ENCODE measurements at places on chromosomes 13 and 19. TPM values are rescaled to one million over a fixed set of nuclear protein-coding genes. Genes with fewer than 3 reads are reported as not detected.
A peak's percentile ranks its signal among the peaks of the same experiment; 100 is the strongest.

DNA sequence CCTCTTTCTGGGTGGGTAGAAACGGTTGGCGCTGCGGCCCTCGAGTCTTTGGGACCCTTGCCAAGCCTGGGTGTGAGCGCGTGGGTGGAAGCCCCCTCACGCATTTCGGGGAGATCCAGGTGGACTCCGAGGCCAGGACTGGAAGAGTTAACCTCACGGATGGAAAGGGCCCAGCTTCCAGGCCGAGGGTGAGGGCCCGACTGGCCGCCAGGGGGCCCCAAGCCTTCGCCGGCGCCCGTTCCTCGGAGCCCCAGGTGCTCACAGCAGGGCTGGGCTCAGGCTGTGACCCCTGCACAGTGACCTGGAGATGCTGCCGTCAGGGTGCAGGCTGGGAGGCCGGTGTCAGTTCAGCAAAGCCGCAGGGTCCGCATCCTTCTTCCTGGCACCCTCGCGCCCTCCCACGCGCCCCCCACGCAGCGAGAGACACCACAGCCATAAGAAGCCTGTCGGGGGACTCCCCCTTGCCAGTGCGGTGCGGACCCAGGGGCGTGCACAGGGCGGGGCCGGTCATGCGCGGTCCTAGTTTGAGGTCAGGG is 34.2 kb upstream of the TMEM255B start:
- DNase-seq, result peak; percentile 78

GRCh38 chr19:10557603-10558197 is 8.1 kb downstream of the KRI1 start:
- no peak for DNase-seq

The A1BG gene
- total RNA-seq, result 18.9 TPM

DNA sequence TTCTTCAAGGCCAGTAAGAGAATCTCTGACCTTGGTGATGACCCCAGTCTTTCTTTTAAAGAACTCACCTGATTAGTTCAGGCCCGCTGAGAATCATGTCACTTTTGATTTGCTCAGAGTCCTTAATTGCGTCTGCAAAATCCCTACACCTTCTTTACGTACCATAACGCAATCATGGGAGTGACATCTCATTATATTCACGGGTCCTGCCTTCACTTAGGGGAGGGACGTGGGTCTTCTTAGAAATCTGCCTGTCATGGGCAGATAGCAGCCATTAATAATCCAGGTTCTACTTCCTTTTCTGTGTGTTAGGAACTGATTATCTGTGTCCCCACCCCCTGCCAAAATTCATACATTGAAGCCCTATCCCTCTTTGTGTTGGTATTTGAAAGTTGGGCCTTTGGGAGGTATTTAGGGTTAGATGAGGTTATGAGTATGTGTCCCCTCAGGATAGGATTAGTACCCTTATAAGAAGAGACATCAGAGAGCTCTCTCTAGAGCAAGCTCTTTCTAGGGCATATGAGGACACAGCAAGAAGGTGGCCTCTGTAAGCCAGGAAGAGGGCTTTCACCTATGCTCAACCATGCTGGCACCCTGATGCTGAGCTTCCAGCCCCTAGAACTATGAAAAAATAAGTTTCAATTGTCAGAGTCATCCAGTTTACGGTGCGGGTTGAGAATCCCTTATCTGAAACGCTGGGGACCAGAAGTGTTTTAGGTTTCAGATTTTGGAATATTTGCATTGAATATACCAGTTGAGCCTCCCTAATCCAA is 9.9 kb downstream of the TPP2 start:
- DNase-seq, result no peak

The SYNGR4 gene
- total RNA-seq, result not detected

- DNase-seq, result no peak
Measured at GRCh38 chr13:71118779-71119364, 748.1 kb downstream of the DACH1 start.

The PROZ gene
- not detected for total RNA-seq

- no peak for DNase-seq
Measured at GRCh38 chr19:44810234-44811121, 1.6 kb downstream of the BCAM start.

GRCh38 chr13:74886502-74886901 is 595.5 kb downstream of the TBC1D4 start:
- DNase-seq, result no peak

DNA sequence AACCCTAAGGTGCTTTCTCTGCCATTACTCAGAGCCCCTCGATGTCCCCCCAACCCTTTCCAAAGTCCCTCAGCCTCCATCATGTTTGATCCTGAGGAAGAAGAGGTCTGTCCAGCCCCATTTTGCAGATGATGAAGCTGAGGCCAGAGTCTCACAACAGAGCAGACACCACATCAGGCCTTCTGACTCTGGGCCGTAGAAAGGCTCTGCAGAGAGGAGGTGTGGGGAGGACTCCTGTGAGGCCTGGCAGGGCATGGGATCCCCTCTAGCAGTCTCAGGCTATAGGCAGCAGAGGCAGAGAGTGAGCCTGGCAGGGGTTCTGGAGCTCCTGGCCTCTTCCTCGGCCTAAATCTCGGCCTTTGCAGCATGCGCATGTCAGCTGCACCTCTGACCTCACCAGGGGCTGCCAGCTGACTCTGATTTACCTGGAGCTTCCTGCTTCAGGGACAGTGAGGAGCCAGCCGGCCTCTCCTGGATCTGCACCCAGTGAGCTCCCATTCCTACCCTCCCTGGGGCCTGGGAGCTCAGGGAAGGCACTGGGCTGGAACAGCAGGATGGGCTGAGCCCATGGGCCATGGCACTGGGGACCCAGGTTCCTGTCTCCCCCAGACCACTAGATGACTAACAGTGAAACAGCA is 41.7 kb upstream of the VSTM2B start:
- no peak for DNase-seq
